Nucleus accumbens (tissue), 56 donors: ENCODE measurements at places on chromosomes 11 and 22.

DNA sequence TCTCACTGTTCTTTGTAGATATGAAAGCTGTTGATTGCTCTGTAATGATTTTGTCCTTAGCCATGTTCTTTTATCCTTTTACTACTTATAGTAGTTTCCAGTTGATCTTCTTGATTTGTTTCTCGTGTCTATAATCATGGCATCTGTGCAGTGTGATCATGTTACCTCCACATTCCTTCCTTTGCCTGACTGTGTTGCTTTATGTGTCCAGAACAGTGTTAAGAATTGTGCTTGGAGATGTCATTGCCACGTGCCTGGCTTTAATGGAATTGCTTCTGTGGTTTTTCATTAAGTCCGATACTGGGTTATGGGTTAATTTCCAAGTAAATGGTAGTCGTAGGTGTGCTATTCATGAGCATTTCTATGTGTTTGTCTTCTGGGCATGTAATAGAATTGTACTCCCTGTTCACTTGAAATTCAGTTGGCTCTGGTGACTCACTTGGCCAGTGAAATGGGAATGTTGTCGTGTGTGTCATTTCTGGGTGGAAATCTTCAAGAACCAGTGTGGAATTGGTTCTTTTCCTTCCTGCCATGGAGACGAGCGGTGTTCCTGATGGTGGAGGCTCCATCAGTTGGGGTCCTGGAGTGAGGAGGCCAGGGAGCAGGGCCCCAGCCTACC is 6.8 kb downstream of the GTSE1 start:
- no peak for DNase-seq

- DNase-seq = no peak
These were observed 173.4 kb upstream of the SESN3 start for GRCh38 chr11:95404370-95404769.

DNA sequence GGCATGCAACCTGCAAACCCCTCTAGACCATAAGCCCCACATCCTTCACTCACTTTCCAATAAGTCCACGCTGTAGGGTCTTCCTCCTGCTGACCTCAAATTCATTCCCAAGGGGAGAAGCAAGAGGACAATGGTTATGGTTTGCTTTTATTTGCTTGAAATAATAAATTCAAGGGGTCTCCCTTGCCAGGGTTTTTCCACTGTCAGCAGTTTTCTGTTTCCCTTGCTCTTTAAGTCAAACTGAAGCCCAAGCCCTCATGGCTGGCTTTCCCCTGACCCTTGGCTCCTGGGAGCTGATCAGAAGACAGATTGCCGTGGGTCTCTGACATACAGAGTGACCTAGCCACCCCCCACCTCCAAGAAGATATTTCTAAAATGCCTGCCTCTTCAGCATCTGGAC is 3.9 kb downstream of the SLC1A2 start:
- no peak for DNase-seq

DNA sequence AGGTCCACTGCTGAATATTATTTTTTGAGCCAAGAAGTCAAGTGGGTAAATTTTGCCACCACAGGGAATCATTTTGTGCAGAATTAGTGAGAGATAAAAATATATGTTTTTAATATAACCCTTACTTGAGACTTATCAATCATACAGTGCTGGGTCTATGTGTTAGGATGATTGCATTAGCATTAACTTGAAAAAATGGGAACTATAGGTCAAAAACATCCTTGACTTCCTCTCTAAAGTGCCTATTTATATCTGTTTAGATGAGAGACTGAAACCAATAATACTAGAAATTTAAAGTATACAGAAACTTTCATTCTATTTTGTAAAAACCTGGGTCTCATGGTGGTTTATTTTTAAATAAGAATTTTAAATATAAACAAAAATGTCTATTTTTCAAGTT is 65.1 kb upstream of the CARD18 start:
- no peak for DNase-seq

- DNase-seq = no peak
These were observed 9.4 kb downstream of the CEP164 start for GRCh38 chr11:117337076-117337475.

DNA sequence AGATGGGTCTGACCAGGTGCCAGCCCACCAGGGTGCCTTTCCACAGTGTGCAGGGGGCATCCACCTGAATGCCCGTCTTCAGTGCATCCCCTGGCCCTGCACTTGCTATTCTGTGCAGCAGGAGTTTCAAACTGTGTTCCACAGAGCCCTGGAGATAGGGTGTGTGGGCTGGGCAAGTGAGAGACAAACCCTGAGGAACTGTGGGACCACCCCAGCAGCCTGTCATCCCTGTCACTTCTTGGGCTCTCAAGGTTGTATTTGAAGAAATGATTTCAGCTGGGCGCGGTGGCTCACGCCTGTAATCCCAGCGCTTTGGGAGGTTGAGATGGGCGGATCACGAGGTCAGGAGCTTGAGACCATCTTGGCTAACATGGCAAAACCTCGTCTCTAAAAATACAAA is 6.4 kb upstream of the DGAT2 start:
- DNase-seq = no peak

DNA sequence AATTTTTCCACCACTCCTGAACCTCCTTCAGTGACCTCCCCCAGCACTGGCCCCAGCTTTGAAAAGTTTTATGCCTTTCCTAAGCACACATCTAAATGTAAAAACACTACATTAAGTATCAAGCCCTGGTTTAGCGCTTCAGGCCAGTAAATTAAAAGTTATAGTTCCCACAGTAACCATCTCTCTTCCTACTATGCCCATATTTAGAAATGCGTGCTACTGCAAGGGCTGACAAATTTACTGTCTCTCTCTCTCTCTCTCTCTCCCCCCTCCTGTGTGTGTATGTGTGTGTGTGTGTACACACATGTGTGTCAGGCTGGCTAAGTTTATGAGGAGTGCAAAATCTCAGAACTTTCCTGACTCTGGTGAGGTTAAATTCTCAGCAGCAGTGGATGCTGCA is 231.4 kb downstream of the LARGE1 start:
- DNase-seq = no peak

GRCh38 chr11:59267196-59267595 is 54.5 kb upstream of the MPEG1 start:
- no peak for DNase-seq

- no peak for DNase-seq
These were observed 16.2 kb downstream of the PIWIL4 start for GRCh38 chr11:94583213-94583865.

DNA sequence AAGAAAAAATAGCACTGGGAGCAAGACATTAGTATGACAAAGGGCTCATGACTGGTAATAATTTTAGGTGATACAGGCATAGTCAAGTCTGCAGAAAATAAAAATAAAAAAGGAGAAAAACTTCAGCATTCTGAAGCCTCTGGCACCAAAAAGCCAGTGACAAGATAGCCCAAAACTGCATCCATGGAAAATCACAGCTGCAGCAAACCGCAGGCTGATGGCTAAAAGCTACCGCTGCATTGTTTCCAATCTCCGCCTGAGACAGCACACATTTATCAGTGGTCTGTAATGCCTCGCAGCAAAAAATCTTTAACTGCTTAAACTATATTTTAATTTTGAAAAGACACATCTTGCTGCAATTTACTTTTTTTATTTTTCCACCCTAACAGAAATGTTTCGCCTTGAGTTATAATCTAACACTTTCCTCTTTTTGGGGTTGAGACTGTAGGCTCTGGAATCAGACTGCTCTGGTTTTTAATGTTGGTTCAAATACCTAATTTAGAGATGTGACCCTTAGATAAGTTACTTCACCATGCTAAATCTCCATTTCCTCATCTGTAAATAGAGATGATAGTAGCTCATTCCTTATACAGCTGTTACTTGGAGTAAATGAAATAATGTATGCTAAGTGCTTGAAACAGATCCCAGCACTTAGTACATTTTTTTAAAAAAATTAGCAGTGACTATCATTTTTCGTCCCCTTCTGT is 42.0 kb upstream of the FIBIN start:
- no peak for DNase-seq

DNA sequence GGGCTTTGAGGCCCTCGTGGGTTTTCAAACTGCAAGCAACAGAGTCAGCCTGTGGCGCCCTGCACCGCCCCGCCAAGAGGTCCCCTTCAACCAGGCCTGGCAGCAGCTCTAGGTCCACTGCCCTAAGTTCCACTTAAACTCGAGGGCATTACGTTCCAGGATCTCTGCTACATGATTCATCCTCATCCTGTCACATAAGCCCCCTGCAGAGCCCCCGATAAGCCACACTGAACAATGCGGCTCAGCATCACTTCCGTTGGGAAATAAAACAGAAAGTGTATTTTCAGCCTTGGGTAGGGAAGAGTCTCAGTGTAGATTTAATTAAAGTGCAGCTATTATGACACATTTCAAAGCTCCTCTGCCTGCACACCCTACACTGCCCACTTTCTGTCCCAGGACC is 24.6 kb downstream of the SULT4A1 start:
- DNase-seq = no peak

DNA sequence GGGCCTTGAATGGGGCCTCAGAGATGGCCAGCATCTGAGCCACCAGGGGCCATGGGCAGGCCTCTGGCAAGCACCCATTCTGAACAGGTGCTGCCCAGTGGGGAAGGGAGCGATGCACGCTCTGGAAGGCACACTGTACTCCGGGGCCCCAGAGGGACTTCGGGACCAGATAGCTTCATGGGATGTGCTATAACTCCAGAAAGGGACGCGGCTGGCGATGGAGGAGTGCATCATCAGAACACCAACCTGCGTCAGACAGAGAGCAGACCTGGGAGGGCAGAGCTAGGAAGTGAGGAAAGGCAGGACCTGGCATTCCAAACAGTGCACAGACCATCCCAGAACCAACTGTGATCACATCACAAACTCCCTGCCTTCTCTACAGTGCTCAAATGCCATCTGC is 16.8 kb downstream of the DGCR2 start:
- no peak for DNase-seq

DNA sequence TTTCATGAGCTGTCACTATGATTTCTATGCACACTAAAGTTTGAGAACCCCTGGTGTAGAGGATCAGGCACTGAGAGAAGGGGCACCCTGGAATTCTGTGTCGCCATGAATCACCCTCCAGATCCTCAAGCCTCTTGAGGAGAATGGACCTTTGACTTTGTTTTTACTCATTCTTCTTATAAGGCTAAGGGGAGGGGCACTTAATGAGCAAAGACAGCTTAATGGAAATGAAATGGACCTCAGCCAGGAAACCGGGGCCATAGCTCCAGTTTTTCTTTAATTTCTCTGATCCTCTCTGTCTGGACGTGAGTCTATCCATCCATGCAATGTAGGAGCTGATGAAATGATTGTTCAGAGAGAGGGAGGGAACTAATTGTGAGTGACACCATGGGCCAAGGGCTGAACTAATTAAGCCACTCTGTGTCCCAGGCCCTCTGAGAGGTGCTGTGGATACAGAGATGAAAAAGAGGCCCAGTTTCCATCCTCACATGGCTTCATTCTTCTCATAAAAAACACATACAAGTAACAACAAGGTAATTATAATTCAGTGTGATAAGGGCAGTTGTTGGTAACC is 32.8 kb downstream of the OR2AT4 start:
- no peak for DNase-seq

- no peak for DNase-seq
These were observed 4.3 kb downstream of the SCUBE1 start for GRCh38 chr22:43338766-43339345.

DNA sequence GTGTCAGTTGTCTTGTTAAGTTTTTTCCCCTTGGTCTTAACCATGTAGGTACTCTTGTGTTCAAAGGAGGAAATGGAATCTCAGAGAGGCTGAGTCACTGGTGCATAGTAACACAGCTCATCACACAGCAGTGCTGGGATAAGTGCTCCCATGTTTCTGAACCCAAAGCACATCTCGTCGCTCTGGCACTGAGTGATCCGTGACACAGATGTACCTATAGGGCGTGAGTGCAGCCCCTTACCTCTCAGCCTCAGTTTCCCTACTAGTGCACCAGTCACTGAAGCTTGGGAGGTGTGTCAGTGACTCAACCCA is 234.0 kb downstream of the ST3GAL4 start:
- no peak for DNase-seq

DNA sequence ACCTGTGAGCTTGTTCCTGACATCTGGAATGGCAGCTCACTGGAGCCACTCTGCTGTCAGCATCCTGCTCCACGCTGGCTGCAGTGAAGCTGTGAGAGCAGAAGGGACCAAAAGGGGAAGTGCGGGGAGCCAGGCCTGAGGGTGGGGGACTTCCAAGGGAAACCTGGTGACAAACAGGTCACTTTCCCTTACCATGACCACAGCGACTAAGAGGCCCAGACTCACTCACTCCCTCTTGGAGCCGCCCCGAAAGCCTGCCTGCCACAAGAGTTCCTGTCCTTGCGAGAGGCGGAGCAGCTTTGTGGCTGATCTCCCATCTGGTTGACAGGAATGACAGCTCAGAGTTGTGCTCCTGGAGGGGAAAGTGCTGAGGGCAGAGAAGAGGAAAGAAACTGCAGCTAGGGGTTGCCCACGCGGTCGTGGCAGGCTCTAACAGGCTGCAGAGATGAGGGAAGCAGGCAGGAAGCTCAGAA is 183.8 kb upstream of the NTM start:
- DNase-seq = no peak

GRCh38 chr22:42368379-42369249 is 63.6 kb downstream of the NFAM1 start:
- DNase-seq = no peak

DNA sequence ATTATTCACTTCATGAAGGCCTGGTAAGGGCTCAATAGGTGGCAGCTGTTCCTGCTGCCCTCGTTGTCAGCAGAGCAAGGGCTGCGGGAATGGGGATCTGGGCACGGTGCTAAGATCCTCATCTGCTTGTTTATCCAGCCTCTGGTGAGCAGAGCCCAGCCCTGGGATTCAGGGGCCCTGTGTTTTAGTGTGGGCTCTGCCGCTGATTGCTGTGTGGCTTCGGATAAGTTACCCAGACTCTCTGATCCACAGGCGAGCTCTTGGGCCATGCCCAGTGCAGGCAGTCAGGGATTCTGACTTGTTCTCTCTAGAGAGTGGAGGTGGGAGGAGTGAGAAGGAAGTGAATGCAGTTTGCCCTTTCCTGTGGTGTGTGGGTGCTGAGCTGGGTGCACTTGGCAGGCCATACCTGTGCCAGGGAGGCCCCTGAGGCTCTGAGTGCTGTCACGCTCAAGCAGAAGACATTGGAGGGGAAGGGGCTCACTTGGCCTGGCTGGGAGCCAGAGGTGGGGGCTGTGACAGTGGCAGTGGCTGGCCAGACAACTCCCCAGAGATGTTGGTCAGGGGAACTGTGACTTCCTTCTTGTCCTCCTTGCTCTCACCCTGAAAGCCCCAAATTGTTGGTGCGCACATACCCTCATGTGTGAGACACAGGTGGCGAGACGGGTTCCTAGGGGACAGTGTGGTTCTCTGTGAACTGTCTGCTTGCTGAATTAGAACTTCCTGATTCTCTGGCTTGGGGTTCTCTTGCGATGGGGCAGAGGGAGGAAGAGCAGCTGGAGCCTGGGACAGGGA is 43.7 kb downstream of the CD82 start:
- no peak for DNase-seq

GRCh38 chr11:115325523-115325922 is 178.7 kb downstream of the CADM1 start:
- no peak for DNase-seq
